ENCODE measurements at places on chromosomes 12 and 14.

- DNase-seq = no peak
Measured at GRCh38 chr12:95633049-95633731, 81.9 kb upstream of the USP44 start.

- DNase-seq = peak; percentile 24
Measured at GRCh38 chr14:99986396-99986795, 78.8 kb upstream of the EVL start.

DNA sequence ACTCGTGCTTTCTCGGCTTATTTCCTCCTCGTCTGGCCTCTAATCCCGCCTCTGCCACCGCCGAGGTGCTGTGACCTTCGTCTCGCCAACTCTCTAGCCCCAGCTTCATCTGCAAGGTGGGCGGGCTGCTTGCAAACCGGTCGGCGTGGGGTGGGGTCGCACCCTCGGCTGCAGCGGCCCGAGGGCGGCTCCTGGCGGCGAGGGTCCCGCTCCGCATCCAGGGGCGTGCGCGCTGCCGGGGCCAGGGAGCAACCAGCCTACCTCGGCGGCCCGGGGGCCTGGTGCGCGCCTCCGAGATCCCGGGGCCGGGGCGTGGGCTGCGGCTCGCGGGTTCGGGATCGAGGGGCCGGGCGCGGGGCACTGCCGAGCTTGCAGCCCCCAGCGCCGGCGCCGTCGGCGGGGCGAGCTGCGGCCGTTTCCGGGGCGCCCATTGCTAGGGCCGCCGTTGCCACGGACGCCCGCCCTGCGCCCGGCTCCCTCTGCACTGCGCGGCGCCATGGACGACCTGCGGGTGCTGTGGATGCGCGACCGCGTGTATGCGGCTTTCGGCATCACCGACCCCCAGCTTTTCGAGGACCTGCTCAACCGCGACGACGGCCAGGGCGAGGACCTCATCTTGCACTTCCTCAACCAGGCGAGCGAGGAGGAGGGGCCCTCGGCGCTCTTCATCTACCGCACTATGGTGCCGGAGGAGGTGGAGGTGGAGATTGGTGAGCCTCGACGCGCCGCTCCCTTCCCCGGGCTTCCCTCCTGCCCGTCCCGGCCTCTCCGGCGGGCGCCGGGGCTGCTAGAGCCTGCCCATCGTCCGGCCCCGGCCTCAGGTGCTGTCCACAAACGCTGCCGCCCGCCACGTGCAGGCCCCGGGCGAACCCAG is at the start of gene DNAH10:
TSS of gene DNAH10 (plus strand) at position 461 of the 874 bp plus-strand sequence. CDS start at position 497, 36 bp downstream.
- DNase-seq = no peak

DNA sequence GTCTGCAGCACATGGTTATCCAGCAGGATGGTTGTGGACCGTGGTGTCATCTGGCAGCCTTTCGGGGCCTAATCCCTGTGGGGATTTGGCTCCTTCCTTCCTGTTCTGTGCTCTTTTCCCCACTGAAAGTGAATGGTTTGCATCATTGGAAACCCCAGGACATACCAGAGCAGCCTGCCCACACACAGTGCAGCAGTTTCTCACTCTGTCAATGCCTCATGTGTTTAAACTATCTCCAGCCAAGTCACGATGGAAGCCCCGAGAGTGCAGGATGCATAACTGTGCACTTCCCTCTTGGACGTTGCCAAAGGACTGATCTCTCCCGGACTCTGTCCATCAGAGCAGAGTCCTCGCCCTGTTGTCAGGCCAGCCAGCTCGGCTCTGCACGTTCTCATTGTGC is 29.0 kb upstream of the AMN start:
- no peak for DNase-seq
